ENCODE measurements at places on chromosomes 13 and 19.

- no peak for DNase-seq
Measured at GRCh38 chr13:114097893-114098688, 34.3 kb downstream of the RASA3 start.

DNA sequence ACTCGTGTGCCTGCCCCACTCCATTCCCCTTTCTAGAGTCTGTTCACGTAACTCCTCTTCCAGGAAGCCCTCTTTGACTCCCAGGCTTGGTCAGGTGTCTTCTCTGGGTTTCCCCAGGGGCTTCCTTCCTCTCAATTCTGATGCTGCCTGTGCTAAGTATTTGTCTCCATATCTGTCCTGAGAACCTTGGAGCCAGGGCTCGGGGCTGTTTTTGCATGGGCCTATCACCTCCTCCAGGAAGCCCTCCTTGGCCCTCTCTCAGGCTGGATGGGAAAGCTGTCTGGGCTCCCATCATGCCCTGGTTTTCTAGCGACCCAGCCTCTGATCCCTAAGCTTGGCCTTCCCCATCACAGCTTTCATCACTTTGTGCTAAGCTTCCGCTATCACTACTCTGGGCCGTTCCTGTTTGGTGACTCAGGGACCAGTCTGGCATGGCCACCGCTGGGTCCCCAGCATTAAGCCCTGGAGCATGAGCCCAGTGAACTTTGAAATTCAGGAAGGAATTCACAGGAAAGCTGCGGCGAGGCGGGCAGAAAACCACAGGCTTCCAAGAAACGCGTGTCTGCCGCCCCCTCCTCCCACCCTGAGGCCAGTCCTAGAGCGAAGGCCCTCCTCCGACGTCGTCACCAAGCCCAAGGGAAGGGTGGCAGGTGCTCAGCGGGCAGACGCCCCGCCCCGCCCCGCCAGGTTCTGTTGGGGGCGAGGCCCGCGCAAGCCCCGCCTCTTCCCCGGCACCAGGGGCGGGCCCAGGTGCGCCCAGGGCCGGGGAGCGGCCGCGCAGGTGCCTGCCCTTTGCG is 486 bp upstream of the SPINT2 start:
- peak; percentile 87 for DNase-seq

- no peak for DNase-seq
Measured at GRCh38 chr13:92463134-92463533, 763.5 kb upstream of the GPC6 start.

DNA sequence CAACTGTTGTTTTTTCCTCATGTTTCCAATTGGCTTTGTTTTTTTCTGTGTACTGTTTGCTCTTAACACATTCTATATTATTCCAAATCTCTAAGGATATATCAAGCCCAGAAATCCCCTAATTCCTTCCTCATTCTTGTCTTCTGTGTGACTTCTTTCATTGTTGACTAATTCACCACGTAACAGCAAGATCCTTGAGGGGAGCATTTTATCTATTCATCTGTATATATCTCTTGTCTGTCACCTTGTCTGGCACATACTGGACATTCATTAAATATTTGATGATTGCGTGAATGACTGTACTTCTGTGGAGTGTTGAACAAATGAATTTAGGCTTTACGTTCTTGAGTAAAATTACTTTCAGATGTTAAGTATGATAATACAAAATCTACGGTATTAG is 44.8 kb upstream of the OLFM4 start:
- no peak for DNase-seq

- DNase-seq: no peak
Measured at GRCh38 chr13:53198017-53198416, 169.4 kb downstream of the OLFM4 start.

- no peak for DNase-seq
Measured at GRCh38 chr19:2820112-2820702, 539 bp downstream of the ZNF554 start.

Data from ecto neural progenitor cell (in vitro differentiated cells).